ENCODE measurements at places on chromosomes 4 and X.
A peak's percentile ranks its signal among the peaks of the same experiment; 100 is the strongest.

DNA sequence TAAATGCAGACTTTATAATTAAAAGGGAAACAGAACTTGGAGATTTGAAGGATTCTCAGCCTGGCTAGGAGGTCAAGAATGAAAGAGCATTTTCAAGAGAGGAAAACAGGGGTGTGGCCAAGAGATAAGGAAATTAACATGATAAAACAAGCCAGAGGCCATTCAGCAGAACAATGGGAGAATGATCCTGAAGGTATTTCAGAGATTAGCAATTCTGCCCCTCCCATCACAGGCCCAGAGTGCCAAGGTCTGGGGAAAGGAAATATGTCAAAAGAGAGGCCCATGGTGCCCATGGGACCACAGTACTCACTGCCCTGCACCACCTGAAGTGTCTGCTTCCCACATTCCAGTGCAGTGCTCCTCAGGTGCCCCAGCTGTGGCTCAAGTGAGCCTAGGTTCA is 188.5 kb upstream of the STS start:
- no peak for DNase-seq

GRCh38 chrX:106481341-106481740 is 130.4 kb upstream of the RADX start:
- no peak for DNase-seq

- no peak for DNase-seq
Observed at GRCh38 chr4:153241970-153242838, 38.0 kb downstream of the TRIM2 start.

- no peak for DNase-seq
Observed at GRCh38 chr4:143380629-143381028, 44.0 kb downstream of the GAB1 start.

DNA sequence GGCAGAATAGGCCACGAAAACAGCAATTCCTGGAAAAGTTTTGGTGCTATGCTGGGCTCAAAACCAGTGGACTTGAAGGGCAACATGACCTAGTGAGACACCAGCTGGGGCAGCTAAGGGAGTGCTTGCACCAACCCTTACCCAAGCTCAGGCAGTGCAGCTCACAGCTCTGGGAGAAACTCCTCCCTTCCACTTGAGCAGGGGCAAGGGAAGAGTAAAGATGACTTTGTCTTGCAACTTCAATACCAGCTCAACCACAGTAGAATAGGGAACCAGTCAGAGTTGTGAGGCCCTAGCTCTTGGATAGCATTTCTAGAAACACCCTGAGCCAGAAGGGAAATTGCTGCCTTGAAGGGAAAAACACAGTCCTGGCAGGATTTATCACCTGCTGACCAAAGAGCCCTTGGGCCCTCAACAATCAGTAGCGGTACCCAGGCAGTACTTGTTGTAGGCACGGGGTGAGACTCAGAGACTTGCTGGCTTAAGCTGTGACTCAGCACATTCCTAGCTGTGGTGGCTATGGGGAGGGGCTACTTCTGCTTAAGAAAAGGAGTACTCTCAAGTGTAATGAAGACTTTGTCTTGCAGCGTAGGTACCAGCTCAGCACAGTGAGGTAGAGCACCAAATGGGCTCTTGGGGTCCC is 19.7 kb upstream of the ABCG2 start:
- DNase-seq, result peak; percentile 79

- no peak for DNase-seq
Observed at GRCh38 chr4:35461931-35462659, 782.2 kb downstream of the ARAP2 start.

DNA sequence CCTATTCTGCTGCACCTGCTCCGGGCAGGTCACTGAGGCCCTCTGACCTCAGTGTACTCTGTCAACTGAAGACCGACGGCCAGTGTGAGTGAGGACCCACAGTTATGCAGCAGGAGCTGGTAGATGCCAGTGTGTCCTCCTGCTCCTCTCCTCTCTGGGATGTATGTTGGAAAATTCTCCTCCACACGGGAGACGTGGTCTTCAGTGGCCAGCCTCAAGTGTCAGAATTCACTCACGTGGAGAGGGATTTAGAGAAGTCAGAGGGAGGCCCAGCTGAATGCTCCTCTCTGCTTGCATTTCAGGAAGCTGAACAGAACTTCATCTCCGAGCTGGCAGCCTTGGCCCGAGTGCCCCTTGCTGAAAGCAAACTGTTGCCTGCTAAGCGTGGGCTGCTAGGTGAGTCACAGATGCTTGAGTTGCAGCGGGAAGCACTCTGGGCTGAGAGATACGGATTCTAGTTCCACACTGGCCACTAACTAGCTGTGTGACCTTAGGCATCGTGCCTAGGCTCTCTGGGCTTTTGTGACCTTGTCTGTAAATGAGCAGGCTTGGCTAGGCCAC is 83.6 kb downstream of the CRMP1 start:
- no peak for DNase-seq

All from epithelial cell of prostate (primary cell).